Daoy (cell line): ENCODE measurements at places on chromosomes 1 and 21. TPM values are rescaled to one million over a fixed set of nuclear protein-coding genes. Genes with fewer than 3 reads are reported as not detected.

The CFHR3 gene
- total RNA-seq = not detected in 2 replicates

The HEYL gene
- total RNA-seq = not detected in 2 replicates

The CCDC17 gene
- total RNA-seq = 1.1 and 1.2 TPM in 2 replicates

- no peak for DNase-seq
Observed at GRCh38 chr21:37546299-37546908, 179.8 kb downstream of the DYRK1A start.
